ENCODE measurements at places on chromosomes 1 and 21.

GRCh38 chr1:180672105-180672504 lies 40.3 kb downstream of the XPR1 start:
- no peak for DNase-seq

DNA sequence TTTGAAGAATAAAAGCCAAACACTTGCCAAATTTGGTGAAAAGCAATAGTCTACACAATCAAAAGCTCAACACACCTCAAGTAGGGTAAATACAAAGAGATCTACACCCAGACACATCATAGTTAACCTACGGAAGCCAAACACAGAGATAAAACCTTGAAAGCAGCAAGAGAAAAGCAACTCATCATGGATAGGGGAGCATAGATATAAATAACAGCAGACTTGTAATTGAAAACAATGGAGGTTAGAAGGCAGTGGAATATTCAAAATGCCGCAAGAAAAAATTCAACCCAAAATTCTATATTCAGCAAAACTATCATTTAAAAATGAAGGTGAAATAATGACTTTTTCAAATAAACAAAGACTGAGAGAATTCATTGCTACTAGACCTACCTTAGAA lies 105.1 kb downstream of the ITSN1 start:
- no peak for DNase-seq

DNA sequence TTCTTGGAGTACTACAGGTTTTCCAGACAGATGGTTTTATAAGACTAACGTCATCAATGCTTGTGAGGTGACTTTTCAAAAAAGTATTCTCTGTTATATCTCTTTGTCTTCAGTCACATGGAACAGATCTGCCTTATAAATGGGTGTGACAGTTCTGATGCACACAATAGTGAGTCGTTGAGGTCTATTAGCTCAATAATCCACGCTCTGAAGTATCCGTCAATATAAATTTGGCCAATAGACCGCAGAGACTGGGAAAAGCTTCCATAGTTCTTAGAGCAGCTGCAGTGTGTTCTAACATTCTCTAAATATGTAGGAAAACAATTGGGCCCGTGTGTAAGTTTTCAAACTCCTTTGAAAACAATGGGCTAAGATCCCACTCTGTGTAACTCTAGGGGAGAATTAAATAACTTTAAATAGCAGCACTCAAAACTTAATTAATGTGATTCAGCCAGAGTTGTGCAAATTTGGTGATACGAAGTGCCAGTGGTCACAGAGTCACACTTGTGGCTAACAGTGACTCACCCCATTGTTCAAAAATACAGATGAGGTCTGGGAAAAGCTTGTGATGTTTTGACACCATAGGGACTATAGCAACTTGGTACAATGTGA lies 316.0 kb downstream of the LMO4 start:
- DNase-seq: no peak

DNA sequence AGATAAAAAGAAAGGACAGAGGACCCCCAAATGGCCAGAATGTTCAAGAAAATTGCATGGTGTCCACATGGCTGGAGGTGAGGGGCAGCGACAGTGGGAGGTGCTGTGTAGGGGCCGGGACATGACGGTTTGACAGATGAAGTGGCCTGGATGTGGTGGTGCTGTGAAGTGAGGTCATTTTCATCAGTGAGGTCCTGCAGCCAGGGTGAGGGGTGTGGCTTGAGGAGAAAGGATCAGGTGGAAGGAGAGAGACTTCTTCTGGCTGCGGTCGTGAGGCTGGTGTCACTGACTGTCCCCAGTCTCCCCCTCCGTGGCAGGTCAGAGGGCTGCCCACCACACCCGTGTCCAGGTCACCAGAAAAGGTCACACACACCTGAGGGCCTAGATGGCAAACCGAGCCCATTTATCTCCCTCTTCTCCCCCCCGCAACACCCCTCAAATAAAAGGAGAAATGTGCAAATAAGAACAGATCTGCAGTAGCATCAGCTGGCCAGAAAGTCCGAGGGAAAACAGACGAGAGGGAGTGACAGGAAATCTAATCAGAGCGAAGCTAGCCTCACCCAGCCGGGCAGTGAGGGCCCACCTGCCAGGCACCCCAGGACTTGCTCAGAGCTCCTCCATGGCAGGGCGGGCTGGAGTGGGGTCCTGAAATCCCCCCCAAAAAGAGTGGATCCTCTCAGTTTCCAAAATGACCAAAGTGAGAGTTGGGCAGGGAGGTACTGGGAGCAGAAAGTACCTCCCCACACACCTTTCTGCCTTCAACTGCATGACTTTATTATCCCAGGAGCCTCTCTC lies 148.5 kb upstream of the EDN2 start:
- DNase-seq: no peak

- DNase-seq: no peak
Observed at GRCh38 chr1:240351690-240352089, 260.0 kb downstream of the FMN2 start.

Data from D341Med (cell line).